ENCODE measurements at places on chromosomes 16 and 17. TPM values are rescaled to one million over a fixed set of nuclear protein-coding genes. Genes with fewer than 3 reads are reported as not detected.

The SP6 gene
- 0.05 TPM for total RNA-seq

The CMTM1 gene
- 15.0 TPM for total RNA-seq

The VTN gene
- total RNA-seq: not detected

The CDRT15 gene
- total RNA-seq: not detected

The ATP2A1 gene
- 2.1 TPM for total RNA-seq

The KCNJ16 gene
- total RNA-seq: not detected

The KRT32 gene
- not detected for total RNA-seq

GRCh38 chr17:18111330-18111971 lies 2.9 kb downstream of the MYO15A start:
- DNase-seq: no peak

DNA sequence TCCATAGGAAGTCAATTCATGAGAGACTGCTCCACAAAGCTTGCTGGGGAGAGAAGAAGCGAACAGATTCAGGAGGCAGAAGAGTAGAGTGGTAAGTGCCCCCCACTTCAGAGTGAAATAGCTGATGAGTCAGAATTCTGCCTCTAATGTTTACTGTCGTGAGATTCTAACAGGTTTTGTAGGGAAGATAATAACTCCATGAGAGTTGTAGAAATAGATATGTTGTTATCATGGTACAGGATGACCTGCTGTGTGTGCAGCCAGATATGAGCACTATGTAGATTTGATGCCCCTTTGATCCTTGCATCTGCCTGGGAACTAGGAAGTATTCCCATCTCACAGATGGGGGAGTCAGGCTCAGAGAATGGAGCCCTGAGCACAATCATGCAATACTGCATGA lies 502.4 kb upstream of the CDH11 start:
- DNase-seq: no peak

- DNase-seq: peak; percentile 42
These were observed 21.6 kb downstream of the LASP1 start for GRCh38 chr17:38891441-38891840.

- DNase-seq: no peak
These were observed 30.5 kb downstream of the BAIAP2 start for GRCh38 chr17:81065500-81065899.

- no peak for DNase-seq
These were observed 63.9 kb downstream of the TNRC6C start for GRCh38 chr17:78022425-78022824.

DNA sequence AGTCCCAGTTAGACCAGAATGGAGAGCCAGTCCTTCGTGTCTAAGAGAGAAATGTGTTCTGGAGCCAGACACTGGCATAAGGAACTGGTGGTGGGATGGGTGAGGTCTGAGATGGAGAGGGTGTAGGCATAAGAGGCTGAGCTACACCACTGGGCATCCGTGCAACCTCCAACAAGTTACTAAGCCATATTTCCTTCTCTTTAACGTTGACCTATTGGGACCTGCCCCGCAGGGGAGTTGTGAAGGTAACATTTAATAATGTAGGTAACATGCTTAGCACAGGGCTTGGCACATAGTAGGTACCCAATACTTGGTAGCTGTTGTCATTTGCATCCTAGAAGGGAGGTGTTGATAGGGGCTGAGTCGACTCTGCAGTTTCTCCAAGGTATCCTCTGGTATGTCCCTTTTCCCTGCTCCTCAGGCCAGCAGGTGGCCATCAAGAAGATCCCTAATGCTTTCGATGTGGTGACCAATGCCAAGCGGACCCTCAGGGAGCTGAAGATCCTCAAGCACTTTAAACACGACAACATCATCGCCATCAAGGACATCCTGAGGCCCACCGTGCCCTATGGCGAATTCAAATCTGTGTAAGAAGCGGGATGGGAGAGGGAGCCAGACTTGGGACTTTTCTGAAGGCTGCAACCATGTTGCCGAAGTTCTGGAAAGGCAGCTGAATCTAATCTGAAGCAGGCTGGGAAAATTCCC lies 1.2 kb downstream of the MAPK7 start:
- no peak for DNase-seq

DNA sequence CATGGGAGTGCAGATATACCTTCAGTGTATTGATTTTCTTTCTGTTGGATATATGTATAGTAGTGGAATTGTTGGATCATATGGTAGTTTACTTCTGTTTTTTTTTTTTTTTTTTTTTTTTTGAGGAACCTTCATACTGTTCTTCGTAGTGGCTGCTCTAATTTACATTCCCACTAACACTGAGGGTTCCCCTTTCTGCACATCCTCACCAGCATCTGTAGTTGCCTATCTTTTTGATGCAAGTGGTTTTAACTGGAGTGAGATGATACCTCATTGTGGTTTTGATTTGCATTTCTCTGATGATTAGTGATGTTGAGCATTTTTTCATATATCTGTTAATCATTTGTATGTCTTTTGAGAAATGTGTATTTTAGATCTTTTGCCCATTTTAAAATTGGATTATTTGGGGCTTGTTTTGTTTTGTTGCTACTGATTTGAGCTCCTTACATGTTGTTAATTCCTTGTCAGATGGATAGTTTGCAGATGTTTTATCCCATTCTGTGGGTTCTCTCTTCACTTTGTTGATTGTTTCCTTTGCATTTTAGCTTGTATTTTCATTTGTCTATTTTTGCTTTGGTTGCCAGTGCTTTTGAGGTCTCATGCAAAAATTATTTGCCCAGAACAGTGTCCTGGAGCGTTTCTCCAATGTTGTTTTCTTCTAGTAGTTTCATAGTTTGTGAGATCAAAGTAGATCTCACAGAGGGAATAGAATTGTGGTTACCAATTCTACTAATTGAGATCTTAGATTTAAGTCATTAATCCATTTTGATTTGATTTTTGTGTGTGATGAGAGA lies 25.0 kb upstream of the BCAS3 start:
- DNase-seq: no peak

- DNase-seq: no peak
These were observed 842 bp downstream of the MRPL10 start for GRCh38 chr17:47830396-47831002.

GRCh38 chr17:45824901-45825492 lies 19.7 kb upstream of the SPPL2C start:
- DNase-seq: no peak

GRCh38 chr17:67779098-67779672 lies 46.1 kb upstream of the BPTF start:
- no peak for DNase-seq

- DNase-seq: peak; percentile 26
These were observed 30.9 kb downstream of the FAM222B start for GRCh38 chr17:28811651-28812090.
